ENCODE measurements at places on chromosomes 7 and 10.

GRCh38 chr10:110857265-110858171 is 14.2 kb upstream of the PDCD4 start:
- no peak for DNase-seq

DNA sequence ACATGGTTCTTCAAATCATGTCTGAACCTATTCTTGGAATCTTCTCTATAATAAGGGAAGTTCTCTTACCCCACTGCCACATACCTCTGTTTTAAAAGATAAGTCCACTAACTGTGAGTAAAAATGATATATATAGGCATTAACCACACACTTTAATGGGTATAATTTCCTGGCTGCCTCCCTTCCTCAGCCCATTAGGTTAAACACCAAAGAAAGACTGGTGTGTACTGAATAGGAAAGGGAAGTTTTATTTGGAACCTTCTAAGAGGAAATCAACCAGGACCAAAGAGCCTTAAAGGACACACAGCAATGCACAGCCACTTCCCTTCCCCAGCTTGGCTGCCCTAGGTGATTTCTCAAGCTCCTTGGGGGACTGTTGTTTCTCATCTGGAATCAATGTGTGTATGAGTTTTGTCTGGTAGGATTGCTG is 5.0 kb upstream of the WBP1L start:
- no peak for DNase-seq

DNA sequence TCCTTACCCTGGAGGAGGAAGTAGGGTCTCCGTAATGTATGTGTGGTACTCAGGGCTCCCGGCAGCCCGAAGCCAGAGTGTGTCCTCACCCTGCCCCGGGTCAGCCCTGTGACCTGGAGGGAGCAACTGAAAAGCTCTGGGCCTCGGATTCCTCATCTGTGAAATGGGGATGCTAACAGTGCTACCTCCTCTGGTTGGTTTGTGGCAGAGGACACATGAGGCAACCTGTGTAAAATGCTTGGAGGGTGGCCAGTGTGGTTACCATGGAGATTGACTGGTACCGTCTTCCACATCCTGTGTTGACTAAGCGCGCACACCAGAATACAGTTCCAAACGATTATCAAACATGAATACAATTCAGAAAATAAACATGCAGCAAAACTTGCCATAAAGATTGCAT is 163.8 kb upstream of the KLF6 start:
- DNase-seq = peak; percentile 7

DNA sequence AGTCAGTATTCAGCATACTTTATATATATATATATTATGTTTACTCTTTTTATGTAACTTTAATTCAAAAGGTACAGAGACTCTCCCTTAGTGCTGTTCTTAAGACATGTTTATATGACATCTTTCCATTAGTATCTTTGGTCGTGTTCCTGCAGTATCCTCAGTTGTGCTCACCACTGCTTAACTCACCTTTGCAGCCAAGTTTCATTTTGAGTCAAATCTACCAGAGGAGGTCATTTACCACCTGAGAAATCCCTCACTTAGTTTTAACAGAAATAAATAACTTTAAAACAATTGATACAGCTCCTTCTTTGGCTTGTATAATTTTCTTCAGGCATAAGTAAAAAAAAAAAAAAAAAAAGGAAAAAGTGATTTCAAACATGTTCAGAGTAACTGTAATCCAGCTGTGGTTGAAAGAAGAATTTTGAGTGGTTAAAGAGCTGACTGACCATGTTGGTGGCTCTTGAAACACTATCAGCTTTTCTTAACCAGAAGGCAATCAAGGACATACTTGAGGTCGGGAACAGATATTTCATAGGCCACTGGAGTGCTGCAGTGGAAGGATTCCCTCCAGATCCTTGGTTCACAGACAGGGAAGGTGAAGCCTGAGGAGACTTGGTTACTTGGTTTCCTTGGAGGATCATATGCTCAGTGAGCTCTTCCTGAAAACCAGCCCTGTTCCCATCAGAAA is 116.8 kb downstream of the AUTS2 start:
- DNase-seq = no peak

GRCh38 chr7:86814661-86815379 is 171.1 kb downstream of the GRM3 start:
- no peak for DNase-seq
